ENCODE measurements at places on chromosomes 5 and 9. TPM values are rescaled to one million over a fixed set of nuclear protein-coding genes. Genes with fewer than 3 reads are reported as not detected.

- no peak for DNase-seq
Measured at GRCh38 chr9:107740088-107740980, 250.8 kb upstream of the KLF4 start.

GRCh38 chr5:134070725-134071613, 43.5 kb upstream of the TCF7 start:
- no peak for DNase-seq

- no peak for DNase-seq
Measured at GRCh38 chr9:99465231-99465907, 243.3 kb downstream of the SEC61B start.

- DNase-seq, result no peak
Measured at GRCh38 chr5:176823869-176824412, 13.6 kb downstream of the UNC5A start.

GRCh38 chr5:147648597-147648996, 133.9 kb downstream of the JAKMIP2 start:
- no peak for DNase-seq

LECT2 gene
- total RNA-seq, result not detected

FAM81B gene
- total RNA-seq, result not detected

GBGT1 gene
- 0.34 TPM for total RNA-seq
